ENCODE measurements at places on chromosomes 1 and 21.

GRCh38 chr1:40162753-40163441, 1.7 kb downstream of the RLF start:
- no peak for DNase-seq

DNA sequence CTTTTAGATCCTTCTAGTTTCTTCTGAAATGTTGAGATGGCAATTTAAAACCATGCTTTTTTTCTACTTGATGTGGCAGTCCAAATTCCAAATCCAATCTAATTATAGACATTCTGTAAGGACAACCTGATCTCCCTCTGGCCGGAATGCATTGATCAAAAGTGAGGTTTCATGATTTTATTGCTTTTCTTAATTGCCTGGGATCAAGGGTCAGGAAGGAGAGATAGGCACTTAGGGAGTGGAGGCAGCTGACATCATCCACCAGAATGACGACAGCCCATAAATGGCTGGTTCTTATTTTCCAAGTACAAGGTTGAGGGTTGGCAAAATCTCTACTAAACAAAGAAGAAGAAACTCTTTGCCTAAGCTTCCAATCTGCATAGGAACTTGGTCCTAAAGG, 46.4 kb upstream of the SCCPDH start:
- no peak for DNase-seq

GRCh38 chr1:38608202-38608864, 251.2 kb downstream of the RRAGC start:
- no peak for DNase-seq

DNA sequence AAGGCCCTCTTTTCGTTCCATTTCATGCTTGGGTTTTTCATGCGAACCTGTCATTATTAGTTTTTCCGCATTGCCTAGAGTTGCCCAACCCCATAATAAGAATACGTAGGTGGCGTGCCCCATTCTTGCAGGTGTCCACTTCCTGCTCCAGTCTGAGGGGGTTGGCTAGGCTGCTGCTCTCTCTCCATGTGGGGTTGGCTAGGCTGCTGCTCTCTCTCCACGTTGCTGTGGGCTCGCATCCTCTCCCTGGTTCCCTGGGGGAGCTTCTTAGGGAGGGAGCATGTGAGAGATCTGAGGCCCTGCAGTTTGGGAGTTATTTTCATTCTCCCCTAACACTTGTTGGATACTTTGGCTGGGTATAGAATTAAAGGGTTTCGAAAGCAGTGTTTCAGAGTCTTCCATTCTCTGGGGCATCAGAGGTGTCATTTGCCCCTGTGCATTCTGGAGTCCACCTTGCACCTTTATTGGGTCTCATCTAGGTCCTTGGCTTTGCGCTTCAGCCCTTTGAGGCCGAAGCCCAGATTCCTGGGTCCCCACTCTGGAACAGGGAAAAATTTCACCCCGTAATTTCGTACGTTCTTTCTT, 8.6 kb downstream of the C1orf35 start:
- DNase-seq: no peak

- peak; percentile 27 for DNase-seq
Measured at GRCh38 chr21:33230545-33231324, 997 bp downstream of the IFNAR2 start.

GRCh38 chr1:154265586-154265985, 6.8 kb upstream of the HAX1 start:
- no peak for DNase-seq
